Immature natural killer cell (primary cell): ENCODE measurements at places on chromosomes 1 and 21. TPM values are rescaled to one million over a fixed set of nuclear protein-coding genes. Genes with fewer than 3 reads are reported as not detected.
A peak's percentile ranks its signal among the peaks of the same experiment; 100 is the strongest.

HSD3B2 gene
- not detected for polyA plus RNA-seq

GRCh38 chr21:31597683-31598082 is 61.8 kb upstream of the SOD1 start:
- peaks cover 2% of the 10 kb centered on the region for H3K27me3 ChIP-seq
- no peaks in the 10 kb centered on the region for H3K36me3 ChIP-seq
- H3K4me1 ChIP-seq = no peaks in the 10 kb centered on the region
- H3K27ac ChIP-seq = no peak overlapping the region

RNF187 gene
- polyA plus RNA-seq = 13.9 TPM

DNA sequence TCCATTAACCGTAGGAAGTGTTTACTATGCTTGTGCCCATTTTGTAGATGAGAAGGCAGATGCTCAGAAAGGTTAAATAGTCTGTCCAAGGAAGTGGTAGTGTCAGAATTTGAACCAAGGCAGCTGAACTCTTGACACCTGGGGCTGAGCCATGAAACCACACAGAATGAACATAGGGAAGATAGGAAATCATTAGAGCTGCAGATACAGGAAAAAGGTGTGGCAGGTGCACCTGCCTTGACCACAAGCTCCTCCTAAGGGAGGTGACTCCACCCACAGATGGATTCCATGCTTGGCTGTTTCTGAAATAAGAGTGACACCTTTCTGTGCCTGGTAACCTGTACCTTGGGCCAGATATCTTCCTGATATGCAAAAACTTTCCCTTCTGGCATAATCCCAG is 69.9 kb upstream of the IGSF21 start:
- no peak for DNase-seq
- H3K4me3 ChIP-seq = no peak overlapping the region
- H3K27ac ChIP-seq = no peak overlapping the region
- no peaks in the 10 kb centered on the region for H3K36me3 ChIP-seq

- no peaks in the 10 kb centered on the region for H3K27me3 ChIP-seq
- H3K4me1 ChIP-seq = no peaks in the 10 kb centered on the region
- H3K4me3 ChIP-seq = no peak overlapping the region
- DNase-seq = no peak
- H3K27ac ChIP-seq = no peak overlapping the region
- H3K36me3 ChIP-seq = no peaks in the 10 kb centered on the region
These were observed 143.2 kb downstream of the KCTD3 start for GRCh38 chr1:215710036-215710898.

LYPD8 gene
- not detected for polyA plus RNA-seq

SLC25A34 gene
- not detected for polyA plus RNA-seq

GBP3 gene
- polyA plus RNA-seq = 7.7 TPM

GRCh38 chr1:147622731-147623130 is 47.6 kb downstream of the ACP6 start:
- H3K4me3 ChIP-seq = no peak overlapping the region
- no peak for DNase-seq
- no peak overlapping the region for H3K27ac ChIP-seq
- H3K27me3 ChIP-seq = peaks cover 2% of the 10 kb centered on the region
- peaks cover 7% of the 10 kb centered on the region for H3K4me1 ChIP-seq

GRCh38 chr1:14572861-14573260 is 25.6 kb upstream of the KAZN start:
- no peaks in the 10 kb centered on the region for H3K27me3 ChIP-seq
- no peaks in the 10 kb centered on the region for H3K36me3 ChIP-seq
- no peak overlapping the region for H3K4me3 ChIP-seq
- H3K4me1 ChIP-seq = no peaks in the 10 kb centered on the region

GPA33 gene
- polyA plus RNA-seq = 7.7 TPM

GRCh38 chr1:187894349-187894748 is 1065.6 kb downstream of the PLA2G4A start:
- peaks cover 5% of the 10 kb centered on the region for H3K36me3 ChIP-seq
- H3K4me1 ChIP-seq = no peaks in the 10 kb centered on the region
- H3K4me3 ChIP-seq = no peak overlapping the region
- DNase-seq = no peak

- no peaks in the 10 kb centered on the region for H3K4me1 ChIP-seq
- no peak overlapping the region for H3K4me3 ChIP-seq
- no peak overlapping the region for H3K27ac ChIP-seq
- H3K27me3 ChIP-seq = no peaks in the 10 kb centered on the region
- no peaks in the 10 kb centered on the region for H3K36me3 ChIP-seq
These were observed 139.1 kb upstream of the FMN2 start for GRCh38 chr1:239952348-239953308.

PGLYRP3 gene
- not detected for polyA plus RNA-seq

CLDN17 gene
- not detected for polyA plus RNA-seq

GRCh38 chr21:34801519-34802132 is 132.8 kb downstream of the CLIC6 start:
- peak; percentile 33 for DNase-seq
- H3K27ac ChIP-seq = peak overlapping the region; percentile 77
- H3K27me3 ChIP-seq = no peaks in the 10 kb centered on the region
- H3K4me1 ChIP-seq = peaks cover 66% of the 10 kb centered on the region

AGT gene
- not detected for polyA plus RNA-seq

- H3K4me1 ChIP-seq = no peaks in the 10 kb centered on the region
- no peaks in the 10 kb centered on the region for H3K36me3 ChIP-seq
- no peak overlapping the region for H3K4me3 ChIP-seq
- no peak for DNase-seq
- no peaks in the 10 kb centered on the region for H3K27me3 ChIP-seq
- no peak overlapping the region for H3K27ac ChIP-seq
These were observed 29.1 kb upstream of the GFI1 start for GRCh38 chr1:92515796-92516201.

GRCh38 chr1:190602325-190602724 is 124.7 kb upstream of the BRINP3 start:
- no peak overlapping the region for H3K4me3 ChIP-seq
- H3K27ac ChIP-seq = no peak overlapping the region
- H3K27me3 ChIP-seq = no peaks in the 10 kb centered on the region
- no peaks in the 10 kb centered on the region for H3K36me3 ChIP-seq

- H3K27ac ChIP-seq = no peak overlapping the region
- H3K36me3 ChIP-seq = no peaks in the 10 kb centered on the region
- H3K4me1 ChIP-seq = no peaks in the 10 kb centered on the region
- no peak for DNase-seq
- H3K4me3 ChIP-seq = no peak overlapping the region
These were observed 220.5 kb downstream of the FOXD2 start for GRCh38 chr1:47658161-47658920.

DNA sequence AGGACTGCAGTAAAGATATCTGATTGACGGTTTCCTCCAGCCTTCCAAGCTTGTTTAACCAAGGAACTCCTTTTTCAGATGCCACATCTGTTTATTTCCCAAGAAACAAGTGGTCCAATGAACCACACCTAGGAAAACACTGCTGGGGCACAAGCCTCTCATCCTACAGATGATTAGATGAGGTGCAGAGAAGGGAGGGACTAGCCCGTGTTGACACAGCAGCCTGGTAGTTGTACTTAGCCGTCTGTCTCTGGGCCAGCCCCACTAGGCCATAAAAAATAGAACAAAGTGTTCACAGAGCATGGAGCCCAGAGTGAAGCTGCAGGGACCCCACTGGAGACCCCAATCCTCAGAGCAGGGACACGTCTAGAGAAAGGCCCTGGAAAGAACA is 32.1 kb downstream of the LRP8 start:
- peaks cover 31% of the 10 kb centered on the region for H3K4me1 ChIP-seq
- H3K36me3 ChIP-seq = no peaks in the 10 kb centered on the region
- no peak for DNase-seq

PGLYRP4 gene
- polyA plus RNA-seq = not detected

GRCh38 chr1:224637936-224638335 is 21.8 kb downstream of the CNIH3 start:
- peaks cover 10% of the 10 kb centered on the region for H3K27me3 ChIP-seq
- no peak overlapping the region for H3K27ac ChIP-seq
- DNase-seq = no peak
- H3K36me3 ChIP-seq = no peaks in the 10 kb centered on the region
- no peak overlapping the region for H3K4me3 ChIP-seq
- H3K4me1 ChIP-seq = peaks cover 11% of the 10 kb centered on the region

GRCh38 chr1:29502225-29502910 is 266.0 kb downstream of the PTPRU start:
- H3K4me1 ChIP-seq = no peaks in the 10 kb centered on the region
- H3K27me3 ChIP-seq = peaks cover 10% of the 10 kb centered on the region
- H3K27ac ChIP-seq = no peak overlapping the region
- H3K4me3 ChIP-seq = no peak overlapping the region
- DNase-seq = no peak
- H3K36me3 ChIP-seq = no peaks in the 10 kb centered on the region

DNA sequence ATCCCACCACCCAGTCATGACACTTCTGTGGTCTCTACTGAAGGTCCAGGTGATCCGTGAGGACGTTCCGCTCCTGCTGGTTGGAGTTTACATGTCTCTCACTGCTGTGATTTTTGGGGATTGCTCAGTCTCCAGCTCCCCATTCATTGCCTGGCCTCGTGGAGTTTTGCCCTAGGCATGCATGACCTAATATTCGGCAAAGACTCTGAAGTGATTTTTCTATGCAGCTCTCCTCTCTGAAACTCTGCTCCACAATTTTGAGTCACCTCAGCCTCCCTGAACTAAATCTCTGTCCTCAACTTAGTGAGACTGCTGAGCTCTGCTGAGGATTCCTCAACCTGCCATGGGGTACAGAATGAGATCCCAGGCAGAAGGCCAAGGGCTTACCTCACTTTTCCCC is 174.4 kb upstream of the FGGY start:
- no peak for DNase-seq
- H3K4me3 ChIP-seq = no peak overlapping the region
- peaks cover 24% of the 10 kb centered on the region for H3K4me1 ChIP-seq
- H3K36me3 ChIP-seq = peaks cover 9% of the 10 kb centered on the region

RIMS3 gene
- polyA plus RNA-seq = 0.31 TPM

- no peaks in the 10 kb centered on the region for H3K36me3 ChIP-seq
- H3K4me1 ChIP-seq = peaks cover 52% of the 10 kb centered on the region
- no peak for DNase-seq
These were observed 34.9 kb downstream of the VANGL1 start for GRCh38 chr1:115676498-115677181.

GRCh38 chr1:38814984-38815464 is 44.5 kb downstream of the RRAGC start:
- H3K27me3 ChIP-seq = peaks cover 20% of the 10 kb centered on the region
- H3K4me1 ChIP-seq = no peaks in the 10 kb centered on the region
- H3K4me3 ChIP-seq = no peak overlapping the region
- DNase-seq = no peak

DNA sequence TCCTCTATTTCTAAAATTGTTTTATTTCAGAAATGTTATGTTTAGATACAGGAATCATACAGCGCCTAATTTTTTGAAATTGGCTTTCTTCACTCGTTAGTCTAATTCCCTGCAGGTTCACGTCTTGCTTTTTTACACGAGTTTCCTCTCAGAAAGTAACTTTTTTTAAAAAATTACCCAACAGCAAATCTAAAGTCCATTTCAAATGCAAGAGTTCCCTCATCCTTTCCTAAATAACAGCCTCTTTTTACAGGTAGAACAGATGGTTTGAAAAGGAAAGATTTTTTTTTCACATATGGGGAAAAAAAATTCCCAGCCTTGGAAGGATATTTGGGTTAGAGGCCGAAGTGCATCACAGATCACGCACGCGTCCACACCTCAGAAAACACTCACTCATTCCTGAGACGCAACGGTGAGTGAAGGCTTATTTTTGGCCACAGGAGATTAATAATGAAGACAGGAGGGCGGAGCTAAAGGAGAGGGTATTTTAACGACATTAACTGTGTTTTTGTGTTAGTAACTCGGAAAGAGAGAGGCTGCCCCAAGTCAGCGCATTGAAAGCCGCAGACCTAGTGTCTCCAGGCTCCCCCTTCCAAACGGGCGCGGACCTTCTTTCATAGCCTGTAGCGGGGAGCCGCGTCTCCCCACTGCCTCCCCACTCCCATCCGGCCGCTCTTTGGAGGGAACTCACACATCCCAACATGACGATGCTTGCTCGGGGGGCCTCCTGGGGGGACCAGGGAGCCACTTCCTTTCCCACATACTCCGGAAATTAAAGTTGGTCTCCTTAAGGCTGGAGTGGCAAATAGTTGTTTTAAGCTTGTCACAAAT is 969 bp upstream of the RIPK4 start:
- peak overlapping the region; percentile 71 for H3K4me3 ChIP-seq
- H3K27me3 ChIP-seq = peaks cover 42% of the 10 kb centered on the region
- no peak for DNase-seq
- peaks cover 3% of the 10 kb centered on the region for H3K36me3 ChIP-seq
- no peak overlapping the region for H3K27ac ChIP-seq

DNA sequence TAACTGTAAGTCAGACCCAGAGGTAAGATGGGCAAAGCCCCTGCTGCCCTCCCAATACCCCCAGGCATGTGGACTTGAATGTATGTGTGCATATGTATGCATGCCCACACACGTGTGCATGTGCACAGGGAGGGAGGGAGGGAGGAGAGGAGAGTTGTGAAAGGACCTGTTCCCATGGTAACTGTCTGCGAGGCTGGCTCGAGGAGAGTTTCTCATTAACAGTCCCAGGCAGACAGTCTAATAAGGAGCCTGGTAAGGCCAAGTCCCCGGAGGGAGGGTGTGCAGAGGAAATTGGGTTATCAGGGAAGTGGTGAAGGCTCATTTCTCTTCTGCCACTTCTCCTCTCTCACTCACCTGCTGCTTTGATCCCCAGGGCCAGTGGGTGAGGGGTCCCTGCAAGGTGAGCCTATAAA is 74.9 kb downstream of the NFASC start:
- H3K4me3 ChIP-seq = no peak overlapping the region
- H3K27ac ChIP-seq = no peak overlapping the region
- H3K4me1 ChIP-seq = no peaks in the 10 kb centered on the region
- H3K36me3 ChIP-seq = no peaks in the 10 kb centered on the region
- H3K27me3 ChIP-seq = no peaks in the 10 kb centered on the region
- DNase-seq = no peak

- no peaks in the 10 kb centered on the region for H3K4me1 ChIP-seq
- H3K27me3 ChIP-seq = peaks cover 5% of the 10 kb centered on the region
- H3K36me3 ChIP-seq = no peaks in the 10 kb centered on the region
- H3K27ac ChIP-seq = no peak overlapping the region
- DNase-seq = no peak
- H3K4me3 ChIP-seq = no peak overlapping the region
These were observed 43.4 kb downstream of the PLPP3 start for GRCh38 chr1:56535939-56536338.

DNAJC28 gene
- not detected for polyA plus RNA-seq

GRCh38 chr1:203744075-203744972 is 20.7 kb upstream of the LAX1 start:
- peaks cover 26% of the 10 kb centered on the region for H3K36me3 ChIP-seq
- no peak for DNase-seq
- H3K27ac ChIP-seq = peak overlapping the region; percentile 91
- H3K4me3 ChIP-seq = peak overlapping the region; percentile 55

FYB2 gene
- not detected for polyA plus RNA-seq

CHAF1B gene
- polyA plus RNA-seq = 3.0 TPM

GRCh38 chr1:61482170-61482734 is 242.7 kb downstream of the TM2D1 start:
- no peak overlapping the region for H3K27ac ChIP-seq
- no peak overlapping the region for H3K4me3 ChIP-seq
- DNase-seq = no peak

MATN1 gene
- not detected for polyA plus RNA-seq

GRCh38 chr1:200042119-200042551 is 14.6 kb downstream of the NR5A2 start:
- peaks cover 16% of the 10 kb centered on the region for H3K4me1 ChIP-seq
- no peak overlapping the region for H3K27ac ChIP-seq
- peaks cover 55% of the 10 kb centered on the region for H3K27me3 ChIP-seq
- no peak overlapping the region for H3K4me3 ChIP-seq

HCRTR1 gene
- polyA plus RNA-seq = not detected

GRCh38 chr1:40143891-40144575 is 17.2 kb upstream of the RLF start:
- no peaks in the 10 kb centered on the region for H3K36me3 ChIP-seq
- no peak overlapping the region for H3K4me3 ChIP-seq
- H3K4me1 ChIP-seq = no peaks in the 10 kb centered on the region
- peaks cover 4% of the 10 kb centered on the region for H3K27me3 ChIP-seq
